Bronchial epithelial cell (primary cell): ENCODE measurements at places on chromosomes 3 and 15. TPM values are rescaled to one million over a fixed set of nuclear protein-coding genes. Genes with fewer than 3 reads are reported as not detected.

Gene CSPG5
- 0.26 and 0.90 TPM in 2 replicates for total RNA-seq

Gene GPR15
- not detected in 2 replicates for total RNA-seq

Gene AGTR1
- total RNA-seq, result not detected in 2 replicates

Gene RTP4
- under 0.01 and 0.13 TPM in 2 replicates for total RNA-seq

Gene GP9
- not detected in 2 replicates for total RNA-seq

Gene GAP43
- not detected in 2 replicates for total RNA-seq

Gene SLC28A1
- total RNA-seq, result not detected in 2 replicates

Gene RNU5B-1
- not detected in 2 replicates for total RNA-seq

Gene CDC25A
- total RNA-seq, result 1.5 and 2.4 TPM in 2 replicates

Gene CHRNA5
- total RNA-seq, result 1.3 and 2.4 TPM in 2 replicates

Gene CFAP100
- not detected in 2 replicates for total RNA-seq

Gene CD200R1
- total RNA-seq, result under 0.01 TPM in 1 of 2 replicates, not detected in the other

Gene DUOXA2
- 0.13 TPM in 1 of 2 replicates, not detected in the other for total RNA-seq

Gene C3orf33
- 1.6 and 2.6 TPM in 2 replicates for total RNA-seq

Gene PCBP4
- 15.3 and 25.0 TPM in 2 replicates for total RNA-seq

Gene STARD5
- total RNA-seq, result 5.0 and 5.9 TPM in 2 replicates

Gene GABRG3
- not detected in 2 replicates for total RNA-seq
